NCI-H187 (cell line): ENCODE measurements at places on chromosomes 12 and 14.

GRCh38 chr12:10389904-10390303 is at the start of gene KLRK1:
Gene KLRK1, minus strand, starts transcription at chr12:10390041. Its CDS starts 1,231 bp downstream, at chr12:10388810.
- DNase-seq = no peak

DNA sequence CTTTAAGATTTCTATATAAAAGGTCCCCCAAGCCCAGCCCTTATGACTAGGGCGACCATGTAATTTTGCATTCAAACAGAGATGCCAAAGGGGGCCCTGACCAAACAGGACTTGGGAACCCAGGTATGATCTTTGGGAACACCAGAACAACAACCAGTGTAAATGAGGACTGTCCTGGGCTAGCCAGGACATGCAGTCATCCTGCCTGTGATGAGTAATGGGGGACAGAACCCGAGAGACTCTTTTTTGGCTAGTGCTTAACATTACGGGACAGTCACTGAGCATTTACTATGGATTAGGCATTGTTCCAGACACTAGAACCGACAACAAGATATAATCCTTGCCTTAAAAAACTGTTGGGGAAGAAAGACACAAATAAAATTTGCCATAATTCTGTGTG is 337.3 kb downstream of the CACNA1C start:
- DNase-seq = no peak

DNA sequence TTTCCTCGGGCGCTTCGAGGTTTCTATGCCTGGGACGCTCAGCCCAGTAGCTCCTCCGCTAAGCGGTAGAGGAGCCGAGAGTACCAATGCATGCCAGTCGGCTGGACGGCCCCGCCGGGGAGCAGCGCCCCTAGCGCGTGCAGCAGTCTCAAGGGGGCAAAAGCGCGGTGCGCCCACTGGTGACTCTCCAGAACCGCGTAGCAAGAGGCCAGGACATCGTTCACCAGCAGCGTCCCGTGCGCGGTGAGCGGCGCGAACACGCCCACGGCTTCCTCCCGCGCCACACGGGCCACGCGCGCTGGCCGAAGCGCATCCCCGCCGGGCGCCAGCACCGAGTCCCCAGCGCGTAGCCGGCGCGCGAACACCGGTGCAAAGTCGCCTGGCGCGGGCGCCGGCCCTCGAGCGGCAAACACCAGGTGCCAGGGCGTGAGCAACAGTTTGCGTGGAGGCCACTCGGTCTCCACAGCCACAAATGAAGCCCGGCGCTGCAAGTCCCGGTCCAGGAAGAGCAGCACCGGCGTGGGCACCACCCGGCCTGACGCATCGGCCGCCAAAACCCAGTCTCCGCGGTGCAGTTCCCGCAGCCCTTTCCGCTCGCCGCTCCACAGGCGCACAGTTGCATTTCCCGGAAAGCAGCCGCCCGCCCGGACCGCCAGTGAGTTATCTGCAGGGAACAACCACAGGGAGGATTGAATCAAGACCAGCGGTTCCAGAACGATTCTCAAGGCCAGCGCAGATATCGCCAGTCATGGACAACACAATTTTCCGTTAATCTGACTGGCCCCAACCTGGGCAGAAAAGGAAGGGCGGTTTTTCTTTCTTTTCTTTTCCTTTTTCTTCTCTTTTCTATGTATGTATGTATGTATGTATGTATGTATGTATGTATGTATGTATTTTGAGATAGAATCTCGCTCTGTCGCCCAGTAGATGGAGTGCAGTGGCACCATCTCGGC is 4.5 kb downstream of the DHH start:
- DNase-seq = no peak

GRCh38 chr14:54488318-54488645 is 498 bp downstream of the GMFB start:
- no peak for DNase-seq

DNA sequence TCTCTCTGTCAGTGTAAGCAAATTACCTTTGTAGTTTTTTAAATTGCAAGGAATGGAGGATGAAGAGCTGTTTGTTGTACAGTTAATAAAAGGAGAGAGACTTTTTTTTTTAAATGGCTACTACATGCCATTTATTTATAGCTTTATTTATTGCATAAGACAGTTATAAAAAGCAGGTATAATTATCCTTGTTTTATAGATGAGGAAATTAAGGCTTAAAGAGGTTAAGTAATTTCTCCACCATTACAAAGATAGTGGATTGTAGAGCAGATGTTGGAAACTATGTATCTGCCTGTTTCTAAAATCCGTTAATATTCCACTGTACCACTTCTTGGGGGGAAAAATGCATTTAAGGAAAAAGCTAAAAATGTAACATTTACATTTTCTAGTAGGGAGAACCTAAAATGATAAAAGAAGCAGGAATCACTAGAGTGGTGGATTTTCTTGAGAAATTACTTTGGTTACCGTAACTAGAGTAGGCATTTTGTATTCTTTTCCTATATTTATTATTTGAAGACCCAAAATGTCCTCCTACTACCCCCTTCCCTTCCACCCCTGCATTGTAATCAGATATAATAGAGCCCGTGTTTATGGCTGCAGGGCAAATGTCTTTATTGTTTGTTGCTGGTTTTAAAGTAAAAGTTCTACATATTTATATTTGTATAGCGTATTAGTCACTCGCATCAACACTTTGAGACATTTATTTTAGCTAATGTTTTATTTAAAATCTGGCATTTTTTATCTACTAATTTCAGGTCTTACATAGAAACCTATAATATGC is 2.3 kb downstream of the SNAPC1 start:
- no peak for DNase-seq

DNA sequence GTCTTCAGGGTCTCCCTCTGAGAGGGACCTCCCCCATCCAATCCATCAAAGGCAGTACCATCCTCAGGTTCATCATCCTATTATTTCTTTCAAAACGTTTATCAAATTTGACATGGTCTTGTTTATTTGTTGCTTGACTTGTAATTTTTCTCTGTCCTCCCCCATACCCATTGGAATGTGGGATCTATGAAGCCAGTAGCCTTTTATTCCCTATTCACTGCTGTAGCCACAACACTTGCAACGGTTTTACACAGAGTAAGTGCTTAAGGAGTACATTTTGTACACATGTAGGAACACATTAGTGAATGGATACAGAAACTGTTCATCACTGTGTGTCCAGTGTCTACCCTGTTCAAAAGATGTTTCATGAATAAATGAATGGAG is 41.5 kb downstream of the IGF1 start:
- no peak for DNase-seq

- no peak for DNase-seq
These were observed 55.6 kb upstream of the PPP2R5C start for GRCh38 chr14:101705733-101706508.

DNA sequence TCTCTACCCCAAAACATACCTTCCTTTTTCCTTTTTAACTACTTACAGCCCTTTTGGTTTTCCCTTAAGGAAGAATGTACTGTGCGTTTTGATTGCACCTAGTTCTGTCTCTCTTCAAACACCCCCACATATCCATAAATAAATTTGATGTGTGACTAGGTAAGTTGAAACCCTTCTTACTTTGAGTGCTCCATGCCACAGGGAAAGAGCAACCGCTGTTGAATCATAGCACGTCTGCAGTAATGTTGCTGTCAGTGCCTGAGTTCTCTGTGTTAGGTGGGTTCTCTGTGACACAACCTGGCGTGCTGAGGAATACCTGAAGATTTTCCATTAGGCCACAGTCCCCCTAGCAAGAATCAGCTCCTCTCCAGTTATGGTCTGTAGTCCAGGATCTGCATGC is 102.1 kb downstream of the FIGNL2 start:
- no peak for DNase-seq

GRCh38 chr14:88346048-88346639 is 23.1 kb upstream of the KCNK10 start:
- no peak for DNase-seq

DNA sequence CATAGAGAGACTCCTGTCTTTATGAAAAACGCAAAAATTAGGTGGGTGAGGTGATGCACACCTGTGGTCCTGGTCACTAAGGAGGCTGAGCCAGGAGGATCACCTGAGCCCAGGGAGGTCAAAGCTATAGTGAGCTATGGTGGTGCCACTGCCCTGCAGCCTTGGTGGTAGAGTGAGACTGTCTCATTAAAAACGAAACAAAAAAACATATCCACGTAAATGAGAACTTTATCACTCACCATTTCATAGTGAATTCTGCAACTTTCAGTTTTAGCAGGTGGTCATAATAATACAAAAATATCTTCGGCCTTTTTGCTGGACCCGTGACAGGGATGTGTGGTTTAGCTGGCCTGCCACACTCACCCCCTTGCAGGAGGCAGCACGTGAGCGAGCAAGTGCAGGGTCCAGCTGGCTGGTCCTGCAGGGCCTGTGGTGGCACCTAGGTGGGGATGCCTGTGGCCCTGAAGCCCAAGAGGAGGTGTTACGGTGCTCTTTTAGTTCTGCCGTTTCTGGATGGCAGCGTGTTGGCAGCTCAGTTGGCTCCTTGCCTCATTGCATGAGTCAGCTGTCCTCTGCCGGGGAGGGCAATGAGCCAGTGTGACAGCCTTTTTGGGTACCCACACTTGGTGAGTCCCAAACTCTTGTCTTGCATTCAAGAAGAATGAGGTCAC is 1330.7 kb upstream of the TMEM132C start:
- no peak for DNase-seq

DNA sequence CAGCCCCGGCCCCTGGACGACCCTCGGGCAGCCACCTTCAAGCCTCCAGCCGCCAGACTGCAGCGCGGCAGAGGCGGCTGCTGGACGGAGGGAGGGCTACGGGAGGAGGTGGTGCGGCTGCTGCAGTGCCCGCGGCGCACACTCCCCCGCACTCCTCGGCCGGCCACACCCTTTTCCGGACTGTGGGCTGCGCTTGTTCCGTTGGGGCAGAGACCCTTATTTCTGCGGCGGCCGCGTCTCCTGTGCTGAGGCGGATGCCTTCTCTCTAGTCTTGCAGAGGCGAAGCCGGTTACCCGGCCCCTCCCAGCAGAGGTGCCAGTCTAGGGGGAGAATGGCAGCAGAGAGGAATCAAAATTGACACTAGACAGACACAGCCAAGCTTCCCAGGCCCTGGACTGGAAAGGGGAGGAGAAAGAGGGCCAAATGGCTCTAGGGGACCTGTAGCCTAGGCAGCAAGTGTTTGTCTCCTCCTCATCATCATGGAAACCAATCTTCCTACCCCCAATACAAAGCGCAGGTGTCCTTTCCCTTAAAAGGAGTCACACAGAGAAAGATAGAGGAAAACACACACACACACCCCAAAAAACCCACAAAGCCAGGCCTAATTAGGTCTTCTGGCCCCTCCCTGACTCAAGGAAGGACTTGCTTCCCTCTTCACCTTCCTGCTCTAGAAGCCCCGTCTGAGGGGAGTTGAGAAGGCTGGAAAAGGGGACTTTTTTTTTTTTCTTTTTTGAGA is 1.3 kb downstream of the ESYT1 start:
- DNase-seq = peak; percentile 26

DNA sequence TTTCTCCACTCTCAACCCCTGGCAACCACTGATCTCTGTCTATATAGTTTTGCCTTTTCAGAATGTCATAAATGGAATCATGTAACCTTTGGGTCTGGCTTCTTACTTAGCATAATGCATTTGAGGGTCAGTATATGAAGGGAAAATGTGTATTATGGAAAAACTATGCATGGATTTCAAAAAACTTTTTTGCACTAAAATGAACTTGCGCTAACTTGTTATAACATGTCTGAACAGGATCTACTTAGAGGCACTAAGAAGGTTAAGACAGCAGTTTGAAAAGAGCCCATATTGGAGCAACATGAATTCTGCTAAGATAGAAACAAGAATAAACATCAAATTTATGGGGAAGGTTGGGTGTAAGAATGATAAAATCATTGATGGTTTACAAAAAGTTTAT is 29.1 kb downstream of the SLC39A9 start:
- no peak for DNase-seq

DNA sequence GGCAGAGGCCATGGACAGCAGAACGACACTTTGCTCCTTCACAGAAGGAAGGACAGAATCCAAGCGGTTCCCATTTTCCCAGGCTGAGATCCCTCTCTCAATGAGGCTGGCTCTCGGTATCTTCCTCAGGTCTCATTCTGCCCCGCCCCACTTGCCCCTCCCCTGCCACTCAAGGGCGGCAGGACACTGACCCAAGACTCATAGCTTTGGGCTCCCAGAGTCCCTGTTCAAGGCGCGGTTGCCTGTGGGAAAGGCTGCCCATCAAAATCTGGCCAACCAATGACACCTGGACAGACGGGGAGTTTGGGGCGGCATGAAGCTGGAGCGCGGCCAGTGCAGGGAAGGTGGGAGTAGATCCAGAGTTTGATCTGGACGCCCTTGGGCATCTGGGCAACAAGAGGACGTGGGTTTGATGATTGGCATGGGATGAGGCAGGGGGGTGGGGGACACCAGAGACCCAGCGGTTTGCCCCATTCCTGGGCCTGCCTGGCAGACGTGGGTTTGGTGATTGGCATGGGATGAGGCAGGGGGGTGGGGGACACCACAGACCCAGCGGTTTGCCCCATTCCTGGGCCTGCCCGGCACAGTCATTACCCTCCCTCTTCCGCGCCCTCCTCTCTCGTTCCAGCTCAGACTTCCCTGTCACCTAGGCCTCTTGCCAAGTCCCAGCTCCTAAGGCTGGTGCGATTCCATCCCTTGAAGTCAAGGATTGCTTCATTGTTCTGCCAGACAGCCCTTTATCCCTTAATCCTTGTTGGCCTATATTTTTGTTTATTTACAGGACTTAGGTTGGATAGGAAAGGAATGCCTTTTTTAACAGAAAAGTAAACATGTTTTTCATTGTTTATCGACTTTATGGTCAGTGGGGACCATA is 92.1 kb downstream of the NINJ2 start:
- DNase-seq = no peak

DNA sequence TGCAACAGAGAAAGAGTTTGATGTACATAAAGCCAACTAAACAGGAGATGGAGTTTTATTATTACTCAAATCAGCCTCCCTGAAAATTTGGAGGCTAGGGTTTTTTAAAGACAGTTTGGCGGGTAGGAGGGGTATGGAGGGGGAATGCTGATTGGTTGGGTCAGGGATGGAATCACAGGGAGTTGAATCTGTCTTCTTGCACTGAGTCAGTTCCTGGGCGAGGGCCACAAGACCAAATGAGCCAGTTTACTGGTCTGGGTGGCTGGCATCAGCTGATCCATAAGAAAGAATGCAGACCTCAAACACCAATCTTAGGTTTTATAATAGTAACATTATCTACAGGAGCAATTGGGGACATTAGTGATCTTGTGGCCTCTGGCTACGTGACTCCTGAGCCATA is 64.9 kb downstream of the RIN3 start:
- DNase-seq = no peak

GRCh38 chr12:118999107-118999506 is 17.8 kb downstream of the SRRM4 start:
- DNase-seq = no peak

GRCh38 chr12:68538726-68539614 is 71.7 kb upstream of the RAP1B start:
- DNase-seq = peak; percentile 55

GRCh38 chr12:59890896-59891579 is 295.2 kb downstream of the SLC16A7 start:
- DNase-seq = no peak
